Cortex of kidney (tissue), 1 donor: ENCODE measurements at places on chromosomes 13 and 19.

DNA sequence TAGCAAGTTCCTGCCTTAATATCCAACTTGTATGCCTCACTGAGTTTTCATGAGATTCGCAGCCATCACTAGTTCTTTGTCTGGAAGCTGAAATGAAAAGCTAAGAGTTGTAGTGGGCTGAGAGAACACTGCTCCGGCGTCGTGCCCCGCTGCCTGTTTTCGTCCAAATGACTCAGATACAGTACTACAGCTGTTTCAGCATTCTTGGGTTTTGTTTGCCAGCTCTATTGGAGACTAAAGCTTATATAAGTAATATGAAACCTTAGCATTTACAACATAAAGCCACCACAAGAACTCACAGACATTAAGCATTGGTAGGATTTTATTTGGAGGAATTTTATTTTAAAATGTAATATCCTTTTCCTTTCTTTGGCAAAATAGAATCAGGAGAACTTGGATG lies 299.7 kb downstream of the DLEU7 start:
- no peak for DNase-seq

DNA sequence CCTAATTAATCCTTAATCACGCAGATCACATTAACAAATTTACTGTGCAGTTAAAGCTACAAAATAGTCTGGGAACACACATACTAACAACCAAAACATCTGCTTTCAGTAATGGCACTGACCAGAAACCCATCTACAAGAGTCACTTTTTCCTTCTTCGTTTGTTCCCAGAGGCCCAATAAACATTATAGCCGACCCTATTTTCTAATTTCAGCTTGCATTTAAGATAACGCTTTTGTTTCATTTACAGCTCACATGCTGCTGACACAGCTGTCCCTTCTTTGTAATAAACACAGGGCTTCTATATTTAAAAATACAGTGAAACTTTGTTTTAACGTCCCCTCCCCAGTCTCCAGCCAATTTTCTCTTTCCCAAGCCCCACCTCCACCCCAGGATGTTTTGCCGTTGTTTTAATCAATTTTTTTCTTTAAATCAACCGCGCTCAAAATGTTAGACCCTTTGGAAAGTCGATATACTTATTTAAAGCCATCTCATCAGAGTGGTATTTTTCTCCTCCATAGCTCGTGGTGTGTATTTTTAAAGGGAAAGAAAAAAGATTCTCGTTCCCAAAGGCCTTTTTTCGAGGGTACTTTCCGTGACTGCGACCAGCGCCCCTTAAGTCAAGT lies 1.7 kb upstream of the WBP4 start:
- no peak for DNase-seq

DNA sequence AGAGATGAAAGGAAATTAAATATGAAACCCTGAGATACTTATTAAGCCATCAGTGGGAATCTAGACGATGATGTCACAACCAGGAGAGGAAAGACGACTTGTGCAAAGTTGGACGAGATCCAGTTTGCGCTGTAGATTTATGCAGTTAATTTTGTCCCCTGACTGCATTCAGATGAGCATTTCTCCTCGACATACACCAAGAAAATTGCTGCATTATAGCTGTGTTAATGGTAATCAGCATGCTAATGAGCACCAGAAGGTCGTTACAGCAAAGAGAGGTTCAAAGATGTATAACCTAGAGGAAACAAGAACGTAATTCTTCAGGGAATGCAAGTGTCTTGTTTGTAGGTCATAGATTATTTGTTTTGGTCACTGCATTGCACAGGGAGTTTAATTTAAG lies 371.7 kb downstream of the RBM26 start:
- no peak for DNase-seq

DNA sequence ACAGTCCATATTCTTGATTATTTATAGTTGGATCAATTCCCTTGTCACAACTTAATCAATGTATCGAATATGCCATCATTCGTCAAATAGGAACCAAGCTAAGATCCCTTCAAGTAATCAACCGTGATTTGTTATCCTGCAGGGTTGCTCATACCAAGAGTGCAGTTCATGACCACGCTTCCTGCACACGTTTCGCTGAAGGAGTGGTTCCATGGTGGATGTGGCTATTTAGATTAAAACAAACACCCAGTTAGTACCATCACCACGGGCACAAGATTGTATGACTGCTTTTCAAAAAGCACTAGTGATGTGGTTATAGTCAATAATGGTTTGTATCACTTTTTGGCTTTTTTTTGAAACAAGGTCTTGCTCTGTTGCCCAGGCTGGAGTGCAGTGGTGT lies 41.1 kb upstream of the CCNE1 start:
- DNase-seq, result no peak

GRCh38 chr19:2629491-2630351 lies 72.8 kb downstream of the GNG7 start:
- no peak for DNase-seq

DNA sequence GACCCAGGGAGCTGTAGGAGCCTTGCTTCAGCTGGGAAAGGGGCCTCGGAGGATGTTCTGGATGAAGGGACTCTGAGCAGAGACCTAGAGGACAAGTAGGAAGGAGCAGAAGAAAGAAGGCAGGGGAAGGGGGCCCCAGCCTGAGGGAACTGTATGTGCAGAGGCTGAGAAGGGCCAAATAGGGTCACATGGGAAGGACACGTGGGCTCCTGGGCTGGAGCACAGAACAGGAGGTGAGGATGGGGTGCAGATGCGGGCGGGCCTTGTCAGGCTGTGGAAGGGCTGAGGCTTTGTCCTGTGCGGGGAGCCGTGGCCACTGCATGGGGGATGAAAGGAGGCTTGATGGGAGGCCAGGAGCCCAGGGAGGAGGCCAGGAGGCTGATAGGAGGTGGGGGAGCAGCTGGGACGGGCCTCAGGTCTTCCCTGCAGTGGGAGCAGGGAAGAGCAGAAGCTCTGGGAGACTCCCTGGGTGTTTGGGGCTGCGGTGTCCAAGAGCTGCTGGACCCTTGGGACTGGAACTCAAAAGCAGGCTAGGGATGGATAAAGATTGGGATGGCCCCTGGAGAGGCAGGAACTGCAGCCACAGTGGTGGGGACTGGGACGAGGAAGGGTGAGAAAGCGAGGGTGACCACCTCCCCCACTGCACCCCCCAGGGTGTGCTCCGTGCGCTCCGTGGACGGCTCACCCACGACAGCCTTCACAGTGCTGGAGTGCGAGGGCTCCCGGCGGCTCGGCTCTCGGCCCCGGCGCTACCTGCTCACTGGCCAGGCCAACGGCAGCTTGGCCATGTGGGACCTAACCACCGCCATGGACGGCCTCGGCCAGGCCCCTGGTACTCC lies 11.4 kb upstream of the LTBP4 start:
- no peak for DNase-seq

DNA sequence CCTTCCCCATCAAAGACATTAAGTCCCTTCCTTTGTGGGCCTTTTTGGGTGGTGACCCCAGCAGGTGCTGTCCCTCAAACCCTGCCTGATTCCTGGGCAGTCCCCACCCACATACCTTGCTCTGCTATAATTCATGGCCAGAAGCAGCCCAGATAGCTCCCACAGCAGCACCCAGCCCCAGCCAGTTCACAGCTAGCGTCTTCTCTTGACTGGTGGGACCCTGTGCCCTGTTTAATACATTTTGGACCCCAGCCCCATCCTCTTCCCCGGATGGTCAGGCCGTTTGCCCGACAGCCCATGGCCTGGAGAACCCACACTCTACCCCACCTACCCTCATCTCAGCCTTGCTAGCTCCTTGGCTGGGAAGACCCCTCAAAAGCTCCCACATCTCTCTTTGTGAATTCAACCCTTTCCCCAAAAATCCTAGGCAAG lies 2.1 kb downstream of the CCDC106 start:
- no peak for DNase-seq

DNA sequence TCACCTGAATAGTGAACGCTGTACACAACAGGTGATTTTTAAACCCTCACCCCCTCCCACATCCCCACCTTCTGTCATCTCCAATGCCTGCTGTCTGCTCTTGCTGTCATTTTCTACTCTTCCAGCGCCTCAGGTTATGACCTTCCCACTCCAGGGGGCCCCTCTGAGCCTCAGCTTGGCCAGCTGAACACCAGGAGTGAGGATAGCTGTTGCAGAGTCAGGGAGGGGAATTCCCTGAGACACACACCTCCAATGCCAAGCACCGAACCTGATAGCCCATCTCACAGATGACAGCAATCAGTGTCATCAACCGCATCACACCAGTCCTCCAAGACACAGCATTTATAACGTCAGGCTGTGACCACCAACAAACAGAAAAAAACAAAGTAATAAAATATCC lies 193.5 kb downstream of the ZNF536 start:
- DNase-seq, result no peak

DNA sequence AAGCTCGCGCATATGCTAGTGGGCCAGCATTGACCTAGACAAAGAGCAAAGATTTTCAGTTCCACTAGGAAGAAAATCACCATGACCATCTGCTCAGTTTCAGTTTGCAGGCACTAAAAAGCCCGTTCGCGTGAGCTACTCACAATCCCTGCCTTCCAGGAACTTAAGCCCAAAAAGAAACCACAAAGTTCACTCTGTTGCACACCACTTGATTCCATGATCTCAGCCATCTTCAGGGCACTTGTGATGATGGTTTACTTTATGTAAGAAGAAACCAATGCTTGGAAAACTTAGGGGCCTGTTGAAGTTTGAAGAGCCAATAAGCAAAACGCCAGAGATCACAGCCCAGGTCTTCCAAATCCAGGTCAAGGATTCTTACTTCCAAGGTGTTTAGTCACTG lies 45.0 kb upstream of the SLC15A1 start:
- DNase-seq, result no peak

- no peak for DNase-seq
Observed at GRCh38 chr19:5149932-5150901, 181.3 kb downstream of the KDM4B start.

GRCh38 chr19:55273978-55274707 lies 5.8 kb downstream of the HSPBP1 start:
- no peak for DNase-seq

DNA sequence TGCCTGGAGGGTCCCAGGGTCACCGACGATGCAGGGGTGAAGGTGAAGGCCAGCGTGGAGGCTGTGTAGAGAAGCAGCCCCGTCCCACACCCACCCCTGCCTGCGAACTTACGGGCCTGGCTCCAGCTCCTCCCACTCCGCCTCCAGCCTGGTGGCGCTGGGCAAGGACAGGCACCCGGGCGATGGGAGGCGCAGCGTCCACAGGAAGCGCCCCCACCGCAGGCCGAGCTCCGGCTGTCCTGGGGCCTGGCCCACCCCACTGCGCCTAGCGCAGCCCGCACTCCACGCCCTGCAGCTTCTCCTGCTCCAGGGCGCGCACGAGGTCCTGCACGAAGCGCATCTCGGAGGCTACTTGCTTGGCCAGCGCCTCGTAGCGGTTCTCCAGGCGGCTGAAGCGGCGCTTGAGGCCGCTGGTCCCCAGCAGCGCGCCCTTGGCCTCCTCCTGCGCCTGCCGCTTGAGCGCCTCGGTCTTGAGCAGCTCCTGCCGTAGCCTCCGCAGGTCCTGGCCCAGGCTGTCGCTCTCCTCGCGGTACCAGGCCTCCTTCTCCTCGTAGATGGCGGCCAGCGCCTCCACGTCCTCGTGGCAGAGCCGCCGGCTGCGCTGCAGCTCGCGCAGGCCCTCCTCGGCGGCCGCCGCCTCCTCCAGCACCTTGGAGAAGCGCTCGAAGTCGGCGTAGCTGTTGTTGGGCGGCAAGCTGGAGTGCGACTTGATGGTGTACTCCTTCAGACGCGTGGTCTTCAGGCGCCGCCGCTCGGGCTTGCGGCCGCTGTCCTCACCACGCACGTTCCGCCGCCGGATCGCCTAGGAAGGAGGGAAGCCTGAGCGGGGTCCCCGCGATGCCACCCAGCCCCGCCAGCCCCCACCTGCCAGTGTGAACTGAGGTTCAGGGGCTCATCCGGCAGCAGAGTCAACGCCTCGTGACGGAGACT lies 11.8 kb downstream of the DAPK3 start:
- no peak for DNase-seq

DNA sequence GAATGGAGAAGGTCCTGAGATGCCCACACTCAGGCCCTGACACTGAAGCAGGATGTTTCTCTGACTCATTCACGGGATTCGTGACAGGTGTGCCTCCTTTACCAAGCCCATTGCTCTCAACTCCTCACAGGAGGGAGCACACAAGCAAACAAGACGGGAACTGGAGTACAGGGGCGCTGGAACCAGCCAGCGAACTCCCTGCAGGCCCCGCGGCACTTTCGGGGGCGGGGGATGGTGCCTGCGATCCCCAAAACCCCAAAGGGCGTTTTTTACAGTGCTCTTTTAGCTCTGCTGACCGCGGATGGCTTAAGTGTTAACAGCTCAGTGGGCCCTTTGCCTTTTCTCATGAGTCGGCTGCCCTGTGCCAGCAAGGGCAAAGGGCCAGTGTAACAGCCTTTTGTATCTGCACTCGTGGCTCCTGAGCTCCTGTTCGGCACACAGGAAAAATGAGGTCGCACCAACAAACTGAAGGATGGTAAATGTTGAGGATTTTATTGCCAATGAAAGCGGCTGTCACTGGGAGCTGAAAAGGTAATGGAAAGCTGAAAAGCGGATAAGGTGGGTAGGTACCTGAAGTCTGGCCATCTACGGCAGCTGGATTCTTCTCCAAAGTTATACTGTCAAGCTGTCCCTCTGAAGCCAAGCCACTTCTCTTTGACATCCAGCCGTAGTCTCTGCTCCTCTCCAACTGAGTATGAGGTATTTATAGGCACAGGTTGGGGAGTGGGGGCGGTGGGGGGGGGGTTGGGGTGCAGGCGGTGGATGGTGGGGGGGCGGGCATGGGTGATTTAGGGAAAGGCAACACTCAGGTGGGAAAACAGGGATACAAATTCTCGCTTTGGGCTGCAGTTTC lies 65.0 kb upstream of the TRPC4 start:
- no peak for DNase-seq

GRCh38 chr13:111415246-111415645 lies 94.8 kb downstream of the TEX29 start:
- no peak for DNase-seq

GRCh38 chr19:49713236-49713845 lies 22.4 kb downstream of the CPT1C start:
- no peak for DNase-seq

DNA sequence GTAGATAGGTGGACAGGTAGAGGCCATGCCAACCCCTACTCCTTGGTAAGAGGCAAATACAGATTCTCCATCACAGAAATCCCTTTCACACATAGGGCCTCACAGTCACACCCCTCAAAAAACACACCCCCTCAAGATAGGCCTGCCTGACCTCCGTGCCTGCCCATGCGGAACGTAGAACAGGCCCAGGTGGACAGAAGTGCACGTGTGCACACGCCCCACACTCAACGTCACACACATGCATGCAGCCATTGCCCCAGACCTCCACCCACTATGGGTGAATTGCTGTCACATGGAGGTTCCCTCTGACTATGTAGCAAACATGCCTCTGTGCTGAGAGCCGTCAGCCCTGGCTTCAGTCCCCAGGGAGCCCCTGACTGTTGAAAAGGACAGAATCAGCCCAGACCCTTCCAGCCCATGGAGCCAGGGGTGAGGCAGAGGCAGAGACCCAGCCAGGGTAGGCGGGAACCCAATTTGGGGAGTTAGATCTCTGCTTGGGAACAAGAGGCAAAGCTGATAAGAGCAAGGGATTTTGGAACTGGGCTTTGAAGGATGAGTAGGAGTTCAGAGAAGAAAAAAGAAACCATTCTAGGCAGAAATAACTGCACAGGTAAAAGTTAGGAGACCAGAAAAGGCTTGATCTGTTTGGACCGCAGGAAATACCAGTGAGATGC lies 3.1 kb downstream of the ANKRD24 start:
- DNase-seq, result no peak

- no peak for DNase-seq
Observed at GRCh38 chr13:64867856-64868255, 2362.3 kb downstream of the PCDH9 start.

GRCh38 chr13:89923736-89924135 lies 1423.8 kb upstream of the MIR17HG start:
- no peak for DNase-seq

- no peak for DNase-seq
Observed at GRCh38 chr13:73696271-73696670, 437.9 kb downstream of the KLF12 start.

GRCh38 chr13:93230261-93230855 lies 3.8 kb downstream of the GPC6 start:
- no peak for DNase-seq
